ENCODE measurements at places on chromosomes 7 and 10.

GRCh38 chr7:3112479-3113134, 68.9 kb upstream of the CARD11 start:
- DNase-seq = no peak

DNA sequence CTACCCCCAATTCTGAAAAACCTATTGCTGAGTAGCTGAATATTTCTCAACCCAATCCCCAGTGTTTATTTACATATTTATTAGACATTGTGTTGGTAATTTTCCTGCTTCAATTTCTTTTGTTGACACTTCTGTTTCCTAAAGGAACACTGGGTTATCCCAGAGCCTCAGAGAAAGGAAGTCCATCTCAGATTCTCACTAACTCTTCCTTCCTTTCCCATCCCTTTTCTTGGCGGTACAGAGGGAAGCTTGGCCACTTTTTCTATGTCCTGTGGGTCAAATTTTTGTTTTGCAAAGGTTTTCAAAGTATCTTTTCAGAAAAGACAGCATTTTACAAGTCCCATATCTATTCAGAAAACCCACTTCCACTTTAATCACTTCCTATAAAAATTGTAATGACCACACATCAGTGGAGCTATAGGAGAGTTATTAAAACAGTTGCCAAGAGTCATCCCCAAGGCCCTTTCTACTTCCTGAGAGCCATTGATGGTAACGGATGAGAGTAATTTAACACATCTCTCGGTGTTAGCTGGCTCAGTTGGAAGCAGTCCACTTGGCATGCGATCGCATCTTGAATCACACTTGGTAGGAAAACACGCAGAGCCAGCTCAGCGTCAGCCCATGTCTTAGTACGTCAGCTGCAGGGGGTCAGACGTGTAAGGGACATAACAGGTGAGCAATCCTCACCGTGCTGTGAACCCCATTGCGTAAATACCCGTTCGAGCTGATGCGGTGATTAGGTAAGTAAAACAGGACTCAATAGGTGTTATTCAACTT, 231.1 kb upstream of the ADARB2 start:
- DNase-seq = no peak

DNA sequence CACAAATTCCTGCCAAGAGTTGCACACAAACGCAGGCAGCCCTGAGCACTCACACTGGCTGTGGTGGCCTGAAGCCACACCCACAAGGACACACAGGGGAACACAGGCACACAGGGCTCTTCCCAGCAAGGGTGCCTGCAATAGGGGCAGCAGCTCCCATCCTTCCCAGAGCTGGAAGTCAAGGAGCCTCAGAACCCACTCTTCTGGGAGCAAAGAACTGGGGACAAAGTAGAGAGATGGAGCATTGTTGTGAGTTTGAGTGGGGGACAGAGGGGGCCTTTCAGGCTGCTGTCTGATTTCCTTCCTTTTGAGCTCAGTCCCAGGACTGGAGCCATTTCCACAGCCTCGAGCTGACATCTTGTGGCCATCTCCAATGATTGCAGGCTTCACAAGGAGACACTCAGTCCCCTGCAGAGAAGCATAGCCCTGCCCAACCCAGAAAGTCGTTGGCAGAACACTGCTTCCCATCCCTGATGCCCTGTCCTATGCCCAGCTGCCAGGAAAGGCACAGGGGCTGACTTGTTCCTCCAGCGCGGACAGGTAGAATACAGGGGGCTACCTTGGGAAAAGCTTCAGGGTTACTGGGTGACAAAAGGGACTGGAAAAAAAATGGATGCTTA, 34.4 kb upstream of the SLF2 start:
- DNase-seq = peak; percentile 45

- DNase-seq = no peak
Measured at GRCh38 chr7:117323851-117324711, 1.2 kb upstream of the WNT2 start.

DNA sequence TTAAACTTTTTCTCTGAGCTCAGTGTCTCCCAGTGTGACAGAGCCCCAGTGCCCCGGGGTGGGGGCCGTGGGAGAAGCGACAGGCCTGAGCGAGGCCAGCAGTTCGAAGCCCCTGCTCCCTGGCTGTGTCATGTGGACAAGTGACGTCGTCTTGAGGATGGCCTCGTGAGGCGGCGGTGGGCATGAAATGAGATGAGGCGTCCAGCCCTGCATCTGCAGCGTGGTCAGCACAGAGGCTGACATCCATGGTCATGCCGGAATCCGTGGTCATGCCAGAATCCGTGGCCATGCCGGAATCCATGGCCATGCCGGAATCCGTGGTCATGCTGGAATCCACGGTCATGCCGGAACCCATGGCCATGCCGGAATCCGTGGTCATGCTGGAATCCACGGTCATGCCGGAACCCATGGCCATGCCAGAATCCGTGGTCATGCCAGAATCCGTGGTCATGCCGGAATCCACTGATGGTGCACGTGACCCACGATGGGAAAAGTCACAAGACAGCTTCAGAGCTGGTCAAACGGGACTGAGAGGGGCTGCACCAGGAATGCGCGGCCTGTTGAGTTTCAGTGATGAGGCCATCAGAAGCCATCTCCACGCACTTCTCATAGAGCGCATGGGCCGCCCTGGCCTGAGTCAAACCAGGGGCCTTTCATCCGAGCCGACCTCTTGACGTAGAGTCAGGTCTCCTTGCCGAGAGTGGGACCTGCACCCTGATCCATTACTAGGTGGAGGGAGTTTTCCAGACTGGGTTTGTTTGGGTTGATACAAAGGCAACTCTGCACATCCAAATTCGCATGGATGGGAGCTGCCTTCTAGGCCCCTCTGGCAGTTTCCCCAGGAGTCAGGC, 342.5 kb downstream of the PTPRN2 start:
- DNase-seq = no peak

DNA sequence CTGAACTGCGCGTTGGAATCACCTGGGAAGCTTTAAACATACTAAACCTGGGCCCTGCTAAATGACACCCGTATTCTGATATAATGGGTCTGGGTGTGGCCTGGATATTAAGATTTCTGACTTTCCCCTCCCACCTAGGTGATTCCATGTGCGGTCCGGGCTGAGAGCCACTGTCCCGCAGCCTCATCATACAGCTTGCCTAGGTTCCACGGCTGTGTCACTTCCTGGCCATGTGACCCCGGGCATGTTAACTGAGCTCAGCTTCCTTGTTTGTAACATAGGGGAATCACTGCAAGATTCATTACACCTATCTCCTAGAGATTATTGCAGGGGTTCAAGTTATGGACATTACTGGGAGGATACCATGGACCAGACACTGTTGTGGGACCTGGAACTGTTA, 472.7 kb upstream of the GALNT17 start:
- no peak for DNase-seq

DNA sequence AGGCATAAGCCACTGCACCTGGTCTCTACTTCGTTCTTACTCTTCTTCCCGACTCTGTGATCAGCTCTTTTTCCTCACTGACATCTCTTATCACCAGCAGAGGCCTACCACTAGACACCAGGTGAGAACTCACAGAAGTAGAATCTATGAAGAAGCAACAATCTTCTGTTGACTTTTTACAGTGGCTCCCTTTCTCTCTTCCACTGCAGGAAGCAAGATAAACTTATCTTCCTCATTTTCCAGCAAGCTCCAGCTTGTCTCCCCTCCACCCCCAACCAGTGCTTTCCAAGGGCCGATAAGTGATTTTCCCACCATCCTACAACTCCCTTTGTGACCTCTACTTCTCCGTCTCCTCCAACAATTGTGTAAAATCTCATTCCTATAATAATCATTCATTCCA, 45.5 kb downstream of the TLX1 start:
- no peak for DNase-seq

- DNase-seq = no peak
Measured at GRCh38 chr10:1475771-1476454, 261.4 kb downstream of the ADARB2 start.

DNA sequence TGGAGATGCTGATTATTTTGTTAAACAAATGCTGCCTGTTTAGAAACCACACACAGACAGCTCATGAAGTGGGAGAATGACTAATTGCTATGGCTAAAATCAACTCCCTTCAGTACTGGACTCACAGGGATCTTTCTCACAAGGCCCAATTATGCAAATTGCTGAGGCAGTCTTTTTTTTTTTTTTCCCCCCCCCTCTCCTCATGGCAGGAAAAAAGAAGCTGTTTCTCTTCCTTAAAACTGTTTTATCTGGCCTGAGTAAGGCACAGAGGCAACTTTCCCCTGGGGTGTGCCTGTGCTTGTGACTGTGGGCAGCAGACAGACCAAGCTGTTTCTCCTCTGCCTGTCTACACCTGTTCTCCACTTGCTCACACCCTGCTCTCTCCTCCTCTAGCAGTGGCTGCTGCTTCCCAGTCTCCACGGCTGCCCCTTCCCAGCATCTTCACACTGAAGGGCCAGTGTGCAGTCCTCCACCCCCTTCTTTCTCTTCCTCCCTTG, 65.4 kb upstream of the STEAP1B start:
- peak; percentile 21 for DNase-seq

DNA sequence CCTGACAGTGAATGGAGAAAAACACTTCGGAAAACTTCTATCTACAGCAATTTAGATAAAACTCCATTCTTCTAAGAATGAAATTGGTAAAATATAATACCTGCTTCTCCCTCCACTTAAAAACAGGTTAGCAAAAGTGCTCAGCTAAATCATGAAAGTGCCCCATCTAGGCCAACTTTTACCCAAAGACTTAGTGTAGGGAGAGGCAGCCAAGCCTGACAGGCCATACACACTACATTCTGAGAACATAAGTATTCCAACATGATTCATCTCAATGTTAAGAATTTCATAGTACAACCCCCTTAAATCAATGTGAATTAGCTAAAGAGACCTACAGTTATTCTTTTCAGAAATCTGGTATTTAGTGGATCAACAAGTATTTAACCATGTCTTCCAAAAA, 7.2 kb downstream of the FAM3C start:
- no peak for DNase-seq

DNA sequence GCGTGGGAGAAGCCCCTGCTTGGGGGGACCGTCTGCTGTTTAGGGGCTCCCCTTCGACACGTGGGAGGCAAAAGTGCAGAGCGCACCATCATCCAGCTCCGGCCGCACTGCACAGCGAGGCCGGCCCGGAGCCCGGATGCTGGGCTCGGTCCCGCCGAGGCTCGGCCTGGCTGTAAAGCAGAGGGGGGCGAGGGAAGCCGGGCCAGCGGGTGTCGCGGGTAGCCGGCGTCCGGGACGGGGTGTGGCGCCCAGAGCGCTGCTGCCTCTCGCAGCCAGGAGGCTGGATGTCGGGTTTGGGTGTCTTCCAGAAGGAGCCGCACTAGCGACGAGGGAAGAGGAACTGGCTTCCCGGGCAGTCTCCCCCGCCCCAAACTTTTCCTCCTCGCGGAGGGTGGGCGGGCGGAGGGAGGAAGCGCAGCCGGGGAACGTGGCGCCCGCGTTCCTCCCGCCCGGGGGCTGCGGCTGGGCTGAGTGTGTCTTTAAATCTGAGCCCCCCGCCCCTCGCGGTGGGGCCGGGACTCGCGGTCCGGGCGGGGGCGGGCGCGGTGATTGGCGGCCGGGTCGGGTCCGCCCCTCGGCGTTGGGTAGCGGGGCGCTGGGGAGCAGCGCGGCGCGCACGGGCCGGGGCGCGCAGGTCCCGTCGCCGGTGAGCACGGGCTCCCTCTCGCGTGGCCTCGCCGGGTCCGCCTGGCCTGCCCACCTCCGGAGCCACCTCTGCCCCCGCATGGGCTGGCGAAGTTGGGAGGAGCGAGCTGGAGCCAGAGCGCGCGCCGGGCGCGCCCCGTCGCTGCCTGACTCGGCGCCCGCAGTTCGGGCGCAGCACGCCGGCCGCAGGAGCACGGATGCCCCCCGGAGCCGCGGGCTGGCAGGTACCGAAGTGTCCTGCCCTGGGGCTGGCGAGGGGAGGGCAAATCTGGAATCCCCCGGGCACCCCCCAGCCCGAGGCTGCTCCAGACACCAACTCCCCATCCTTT, at the start of gene PALD1:
Gene PALD1, plus strand, starts transcription at position 577 of the 974 bp plus-strand sequence. CDS start 47,185 bp downstream, outside the sequence.
- DNase-seq = no peak

DNA sequence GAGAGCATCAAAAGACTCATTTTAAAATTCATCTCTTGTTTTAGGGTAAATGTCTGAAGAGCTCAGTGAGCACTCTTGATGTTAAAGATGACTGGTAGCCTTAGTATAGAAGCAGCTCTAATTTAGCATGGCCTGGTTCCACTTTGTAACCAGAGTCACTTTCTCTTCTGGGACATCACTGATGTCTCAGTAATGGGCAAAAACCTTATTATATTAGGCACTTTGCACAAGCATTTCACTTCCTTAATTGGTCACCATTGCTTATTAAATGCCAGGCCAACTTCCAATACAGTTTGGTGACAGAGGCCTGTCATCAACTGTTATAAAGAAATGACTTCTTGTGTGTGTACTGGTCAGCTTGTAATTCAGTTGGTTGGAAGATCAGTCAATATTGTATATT, 53.0 kb downstream of the STEAP1B start:
- DNase-seq = no peak

DNA sequence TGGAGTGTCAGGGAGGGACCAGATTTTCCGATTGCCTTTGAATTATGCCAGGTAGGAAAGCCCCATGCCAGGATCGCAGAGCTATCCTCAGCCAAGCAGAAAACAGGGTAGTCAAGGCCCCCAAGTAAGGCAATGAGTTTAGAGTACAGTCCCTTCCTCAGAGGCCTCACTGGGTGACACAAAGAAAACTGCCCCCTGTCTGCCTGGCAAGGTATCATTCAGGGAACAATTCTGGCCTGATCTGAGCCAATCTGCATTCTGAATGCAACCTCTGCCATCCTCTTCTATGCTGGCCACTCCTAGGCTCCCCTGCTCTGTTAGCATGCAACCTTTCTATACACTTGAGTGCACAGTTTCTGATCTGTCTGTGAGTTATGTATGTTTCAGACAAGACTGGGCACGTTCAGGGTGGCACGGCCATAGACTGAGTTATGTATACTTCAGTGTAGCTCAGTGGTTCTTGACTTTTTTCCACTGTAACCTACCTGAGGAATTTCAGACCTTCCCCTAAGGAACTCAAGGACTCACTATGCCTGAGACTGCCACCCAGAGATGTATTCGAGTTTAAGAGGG, 336.8 kb downstream of the PLXNA4 start:
- DNase-seq = no peak

DNA sequence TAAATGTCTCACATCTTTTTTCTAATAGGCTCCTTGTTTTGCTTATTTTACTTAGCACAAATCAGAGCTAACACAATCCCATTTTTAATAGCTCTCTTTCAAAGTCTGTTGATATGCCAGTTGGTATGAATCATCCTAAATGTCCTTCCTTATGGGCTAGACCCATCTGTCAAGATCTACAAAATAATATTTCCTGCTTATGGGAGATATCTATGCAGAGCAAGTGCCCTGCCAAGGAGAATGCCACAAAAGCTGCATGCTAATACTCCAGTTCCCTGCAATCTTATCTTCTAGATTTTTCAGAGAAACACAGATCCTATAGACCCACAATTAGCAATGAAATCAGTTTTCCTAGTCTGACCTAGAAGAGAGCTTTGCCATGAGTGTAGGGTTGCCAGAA, 230.8 kb upstream of the NPVF start:
- DNase-seq = no peak

Data from SW 1271 (cell line).